ENCODE measurements at places on chromosomes 16 and 17.

GRCh38 chr17:42521666-42522262 lies 14.3 kb upstream of the NAGLU start:
- no peak for DNase-seq

GRCh38 chr17:81842725-81843504 lies 8.1 kb upstream of the PPP1R27 start:
- DNase-seq = no peak

DNA sequence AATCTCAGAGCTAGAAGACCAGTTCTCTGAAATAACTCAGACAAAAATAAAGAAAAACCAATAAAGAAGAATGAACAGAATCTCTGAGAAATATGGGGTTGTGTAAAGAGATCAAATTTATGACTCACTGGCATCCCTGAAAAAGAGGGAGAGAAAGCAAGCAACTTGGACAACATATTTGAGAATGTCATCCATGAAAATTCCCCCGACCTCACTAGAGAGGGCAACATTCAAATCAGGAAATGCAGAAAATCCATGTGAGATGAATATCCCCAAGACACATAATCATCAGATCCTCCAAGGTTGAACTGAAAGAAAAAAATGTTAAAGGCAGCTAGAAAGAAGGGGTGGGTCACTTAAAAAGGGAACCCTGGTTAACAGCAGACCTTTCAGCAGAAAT lies 32.1 kb downstream of the TANC2 start:
- DNase-seq = no peak

DNA sequence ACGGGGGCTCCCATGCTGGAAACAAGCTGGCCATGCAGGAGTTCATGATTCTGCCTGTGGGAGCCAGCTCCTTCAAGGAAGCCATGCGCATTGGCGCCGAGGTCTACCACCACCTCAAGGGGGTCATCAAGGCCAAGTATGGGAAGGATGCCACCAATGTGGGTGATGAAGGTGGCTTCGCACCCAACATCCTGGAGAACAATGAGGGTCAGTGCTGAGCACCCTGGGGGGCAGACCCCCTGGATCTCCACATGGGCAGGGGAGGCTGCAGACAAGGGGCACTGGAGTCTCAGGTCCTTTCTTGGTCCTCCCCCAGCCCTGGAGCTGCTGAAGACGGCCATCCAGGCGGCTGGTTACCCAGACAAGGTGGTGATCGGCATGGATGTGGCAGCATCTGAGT lies 4.2 kb downstream of the ENO3 start:
- DNase-seq = no peak

GRCh38 chr16:71205482-71206131 lies 24.9 kb downstream of the HYDIN start:
- DNase-seq = no peak

All from activated T-cell treated with anti-CD3 and anti-CD28 coated beads, Interleukin-2, amount 50 U/mL, for 1 hour (primary cell).